B cell (primary cell): ENCODE measurements at places on chromosomes 2 and 18. TPM values are rescaled to one million over a fixed set of nuclear protein-coding genes. Genes with fewer than 3 reads are reported as not detected.

The SERPINB10 gene
- total RNA-seq: not detected in 2 replicates

The KIAA2012 gene
- total RNA-seq: not detected in 2 replicates

The RFTN2 gene
- not detected in 2 replicates for total RNA-seq

The C2orf81 gene
- total RNA-seq: 8.6 and 9.1 TPM in 2 replicates

The CYP27A1 gene
- 0.29 and 0.39 TPM in 2 replicates for total RNA-seq

The OST4 gene
- 195 and 199 TPM in 2 replicates for total RNA-seq

The SNORC gene
- total RNA-seq: 0.94 and 2.2 TPM in 2 replicates

The CHRNG gene
- not detected in 2 replicates for total RNA-seq

The PLGLB2 gene
- total RNA-seq: 6.1 and 6.5 TPM in 2 replicates

The ANTXR1 gene
- total RNA-seq: 0.22 TPM in 1 of 2 replicates, not detected in the other

The PPP1R1C gene
- total RNA-seq: not detected in 2 replicates

The CERKL gene
- total RNA-seq: not detected in 2 replicates

The AQP12B gene
- total RNA-seq: not detected in 2 replicates

The CYTIP gene
- 327 and 358 TPM in 2 replicates for total RNA-seq

The VIT gene
- total RNA-seq: not detected in 2 replicates

The DOK6 gene
- not detected in 2 replicates for total RNA-seq

The CAVIN2 gene
- total RNA-seq: not detected in 2 replicates

The PDCD1 gene
- total RNA-seq: 0.87 and 1.3 TPM in 2 replicates

The RAB27B gene
- 0.07 and 0.39 TPM in 2 replicates for total RNA-seq

The TMEM37 gene
- total RNA-seq: not detected in 2 replicates

The IHH gene
- 0.22 TPM in 1 of 2 replicates, not detected in the other for total RNA-seq

The PDE11A gene
- total RNA-seq: 0.25 TPM in 1 of 2 replicates, not detected in the other

The G6PC2 gene
- total RNA-seq: not detected in 2 replicates

The HOXD8 gene
- not detected in 2 replicates for total RNA-seq

The SLC9A4 gene
- total RNA-seq: 0.07 and 0.20 TPM in 2 replicates

The MERTK gene
- total RNA-seq: 0.19 and 0.34 TPM in 2 replicates

The MYO1B gene
- 0.67 and 1.2 TPM in 2 replicates for total RNA-seq

The ODC1 gene
- 88.7 and 92.1 TPM in 2 replicates for total RNA-seq

The NRP2 gene
- total RNA-seq: 4.4 and 6.8 TPM in 2 replicates

The MC5R gene
- not detected in 2 replicates for total RNA-seq

The NT5C1B gene
- total RNA-seq: not detected in 2 replicates

The ACADL gene
- not detected in 2 replicates for total RNA-seq

The TPRKB gene
- total RNA-seq: 24.3 and 31.2 TPM in 2 replicates
